ENCODE measurements at places on chromosomes 2 and 18.

DNA sequence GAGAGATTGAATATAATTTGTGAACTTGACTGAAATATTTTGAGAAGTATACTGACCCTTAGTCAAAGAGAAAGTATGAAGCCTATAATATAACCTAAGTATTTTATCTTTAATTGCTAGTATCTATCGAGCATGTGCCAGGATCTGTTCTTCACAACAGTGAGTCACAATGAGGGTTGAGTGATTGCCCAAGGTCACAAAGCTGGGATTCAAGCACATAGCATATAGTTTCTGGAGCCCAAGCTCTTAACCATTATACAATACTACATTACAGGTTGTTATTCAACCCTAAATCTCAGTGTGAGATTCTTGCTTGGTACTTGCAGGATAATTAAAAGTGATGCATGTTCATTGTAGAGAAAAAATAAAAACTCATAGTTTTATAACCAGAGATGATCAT, 97.2 kb downstream of the RAB3GAP1 start:
- no peak for DNase-seq

GRCh38 chr2:238897911-238898311, 50.0 kb downstream of the TWIST2 start:
- no peak for DNase-seq

DNA sequence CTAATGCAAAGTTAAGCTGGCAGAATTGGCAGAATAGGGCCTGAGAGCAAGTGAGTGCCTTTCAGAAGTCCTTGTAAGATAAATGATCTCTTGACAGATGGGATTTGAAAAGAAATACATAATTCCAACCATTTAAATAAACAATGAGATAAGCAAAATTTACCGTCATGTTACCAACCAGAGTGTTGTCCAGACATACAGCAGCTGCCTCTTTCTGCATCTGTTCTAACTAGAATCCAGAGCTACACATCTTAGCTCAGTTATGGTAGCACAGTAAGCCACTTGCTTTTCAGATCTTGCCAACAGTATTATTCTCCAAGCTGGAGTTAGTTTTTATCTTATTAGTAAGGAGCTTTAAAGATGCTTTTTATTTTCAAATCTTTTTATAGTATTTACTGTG, 179.6 kb downstream of the BARD1 start:
- no peak for DNase-seq

DNA sequence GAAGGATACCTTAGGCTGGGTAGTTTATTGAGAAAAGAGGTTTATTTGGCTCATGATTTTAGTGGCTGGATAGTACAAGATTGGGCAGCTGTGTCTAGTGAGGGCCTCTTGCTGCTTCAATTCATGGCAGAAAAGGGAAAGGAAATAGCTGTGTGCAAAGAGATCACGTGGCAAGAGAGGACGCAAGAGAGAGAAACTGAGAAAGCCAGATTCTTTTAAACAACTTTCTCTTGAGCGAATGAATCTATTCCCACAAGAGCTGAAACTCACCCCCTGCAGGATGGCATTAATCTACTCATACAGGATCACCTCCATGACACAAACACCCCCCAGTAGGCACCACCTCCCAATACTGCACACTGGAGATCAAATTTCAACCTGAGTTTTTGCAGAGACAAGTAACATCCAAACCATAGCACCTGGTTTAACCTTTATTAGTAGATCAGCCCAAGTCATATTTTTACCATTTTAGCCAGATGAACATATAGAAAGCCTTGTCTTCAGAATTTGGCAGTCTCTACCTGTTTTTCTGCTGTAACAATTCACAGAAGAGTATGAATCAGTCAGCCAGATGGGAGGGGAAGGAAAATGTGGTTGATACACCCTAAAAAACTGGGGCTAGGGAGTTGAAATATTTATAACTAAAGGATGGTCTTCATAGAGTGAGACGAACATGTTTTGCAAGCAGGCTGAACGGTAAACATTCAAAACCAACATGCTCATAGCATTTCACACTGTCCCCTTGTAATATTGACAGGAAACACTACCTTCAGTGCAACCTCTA, 73.9 kb upstream of the NCKAP5 start:
- DNase-seq = no peak

GRCh38 chr2:100246163-100247145, 75.8 kb downstream of the LONRF2 start:
- no peak for DNase-seq

DNA sequence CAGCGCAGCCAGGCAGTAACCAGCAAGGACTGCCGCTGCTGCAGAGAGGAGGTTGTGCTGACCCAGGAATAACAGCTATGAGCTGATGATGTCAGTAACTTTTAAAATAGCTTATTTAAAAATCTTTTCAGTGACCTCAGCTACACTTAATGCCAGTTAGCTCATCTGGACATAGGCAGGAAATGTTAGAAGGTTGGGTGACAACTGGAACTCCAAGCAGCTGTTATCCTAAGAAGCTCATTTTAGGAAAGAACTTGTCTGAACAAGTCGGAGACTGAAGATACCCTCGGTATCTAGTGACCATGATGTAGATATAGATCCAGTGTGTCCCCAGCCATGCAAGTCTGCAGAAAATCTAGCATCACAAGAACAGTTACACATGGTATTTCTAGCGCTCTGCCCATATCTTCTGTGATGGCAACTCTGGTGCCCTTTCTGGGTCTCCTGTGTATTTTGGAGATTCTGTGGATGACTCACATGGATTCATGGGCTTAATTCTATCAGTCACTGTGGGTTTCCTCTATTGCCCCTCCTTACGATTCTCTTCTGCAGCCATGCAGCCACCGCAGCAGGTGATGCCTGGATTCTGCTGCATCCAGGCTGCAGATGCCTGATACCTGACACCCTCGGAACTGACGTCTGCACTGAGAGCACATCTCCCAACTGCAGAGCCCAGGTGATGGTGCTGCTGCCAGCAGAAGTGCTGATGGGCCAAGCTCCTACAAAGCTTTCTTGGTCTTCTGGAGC, 19.8 kb upstream of the PLEK start:
- no peak for DNase-seq

DNA sequence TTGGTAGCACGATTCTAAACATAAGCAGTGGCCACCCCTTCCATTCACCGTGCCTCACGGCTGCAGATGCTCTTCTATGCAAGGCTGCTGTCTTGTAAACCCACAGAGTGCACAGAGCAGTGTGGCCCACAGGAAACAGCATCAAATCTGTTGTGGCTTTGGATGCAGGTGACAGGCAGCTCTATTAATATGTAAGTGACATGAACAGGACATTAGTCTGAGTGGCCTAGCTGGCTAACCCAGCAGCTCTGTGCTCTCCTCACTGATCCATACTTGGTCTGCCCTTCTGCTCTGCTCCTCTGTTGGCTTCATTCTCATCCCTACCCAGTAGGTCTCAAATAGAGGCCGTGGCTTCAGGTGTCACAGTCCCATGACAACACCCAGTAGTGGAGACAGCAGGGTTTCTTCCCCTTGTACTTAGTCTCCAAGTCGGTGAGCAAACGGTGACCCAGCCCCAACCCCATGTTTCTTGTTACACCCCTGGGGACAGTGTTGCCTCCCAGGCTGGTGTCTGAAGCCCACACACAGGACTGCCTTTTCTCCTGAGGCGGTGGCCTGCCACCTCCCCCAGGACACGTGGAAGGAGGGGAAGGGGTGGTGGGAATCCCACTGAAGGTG, 5.8 kb downstream of the SH3RF3 start:
- no peak for DNase-seq

- peak; percentile 77 for DNase-seq
Observed at GRCh38 chr2:95389245-95390119, 13.0 kb upstream of the FAHD2A start.

DNA sequence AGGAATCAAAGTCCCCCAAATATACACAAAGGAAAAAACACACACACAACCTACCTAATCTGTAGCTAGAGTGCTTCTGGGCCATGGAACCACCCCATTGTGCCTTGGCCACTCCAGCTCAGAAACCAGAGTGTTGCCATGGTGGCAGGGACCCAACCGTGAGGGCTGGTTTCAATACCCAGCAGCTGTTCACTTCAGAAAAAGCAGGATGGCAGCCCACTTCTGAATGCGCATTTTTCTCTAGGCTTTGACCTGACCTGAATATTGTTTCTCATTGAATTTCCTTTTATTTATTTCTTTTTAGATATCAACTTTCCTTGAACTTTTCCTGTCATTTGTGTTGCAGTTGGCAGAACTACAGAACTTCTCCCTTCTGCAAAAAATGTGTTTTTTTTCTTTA, 43.0 kb upstream of the EHBP1 start:
- no peak for DNase-seq

DNA sequence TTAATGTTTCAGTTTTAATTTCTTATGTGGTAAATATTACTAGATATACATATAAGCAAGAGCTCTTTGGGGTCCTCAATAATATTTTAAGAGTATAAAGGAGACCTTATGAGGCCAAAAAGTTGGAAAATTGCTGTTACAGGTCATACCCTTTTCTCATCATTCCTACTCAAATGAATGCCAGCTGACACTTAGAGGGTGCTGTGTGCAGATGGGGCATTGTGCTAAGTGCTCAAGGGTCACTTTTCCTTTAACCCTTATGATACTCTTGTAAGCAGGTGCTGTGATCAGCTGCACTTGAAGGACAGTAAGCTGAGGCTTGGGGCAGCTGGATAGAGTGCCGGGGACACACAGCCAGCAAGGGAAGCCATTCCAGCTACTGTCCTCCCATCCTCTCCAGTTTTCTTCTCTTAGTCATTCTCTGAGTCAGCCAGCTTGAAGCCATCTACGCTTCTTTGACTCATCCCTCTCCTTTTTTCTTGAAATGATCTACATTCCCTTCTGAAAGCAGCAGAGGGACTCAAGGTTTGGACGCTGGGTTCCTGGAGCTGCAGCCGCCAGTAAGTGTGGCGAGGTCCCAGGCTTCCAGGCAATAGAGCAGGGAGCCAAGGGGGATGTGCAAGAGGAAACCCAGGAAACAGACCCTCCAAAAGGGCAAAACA, 42.0 kb upstream of the CREB1 start:
- DNase-seq = no peak

- no peak for DNase-seq
Observed at GRCh38 chr2:167692936-167693335, 554.5 kb downstream of the STK39 start.

GRCh38 chr2:175461839-175462238, 280.3 kb upstream of the ATP5MC3 start:
- DNase-seq = no peak

DNA sequence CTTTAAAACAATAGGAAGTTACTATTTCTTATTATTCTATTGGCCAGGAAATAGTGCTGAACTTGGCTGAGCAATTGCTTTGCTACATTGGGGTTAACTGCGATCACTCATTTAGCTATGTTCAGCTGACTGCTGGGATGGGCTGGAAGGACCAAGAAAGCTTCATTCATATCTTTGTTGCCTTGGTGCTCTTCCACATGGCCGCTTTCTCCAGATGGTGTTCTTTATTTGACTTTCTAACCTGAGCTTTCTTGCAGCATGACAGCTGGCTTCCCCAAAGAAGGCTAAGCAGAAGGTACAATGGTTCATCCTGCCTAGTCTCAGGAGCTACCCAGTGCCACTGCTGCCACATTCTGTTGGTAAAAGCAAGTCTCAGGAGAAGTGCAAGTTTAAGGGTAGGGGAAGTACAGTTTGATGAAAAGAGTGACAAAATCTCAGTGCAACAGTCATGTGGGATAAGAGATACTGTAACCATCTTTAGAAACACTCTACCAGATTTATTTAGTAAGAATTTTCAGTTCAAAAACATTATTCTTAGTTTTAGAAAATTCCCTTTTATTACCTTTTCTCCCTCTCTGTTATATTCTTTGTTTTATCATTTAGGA, 180.6 kb upstream of the RBMS1 start:
- DNase-seq = no peak

DNA sequence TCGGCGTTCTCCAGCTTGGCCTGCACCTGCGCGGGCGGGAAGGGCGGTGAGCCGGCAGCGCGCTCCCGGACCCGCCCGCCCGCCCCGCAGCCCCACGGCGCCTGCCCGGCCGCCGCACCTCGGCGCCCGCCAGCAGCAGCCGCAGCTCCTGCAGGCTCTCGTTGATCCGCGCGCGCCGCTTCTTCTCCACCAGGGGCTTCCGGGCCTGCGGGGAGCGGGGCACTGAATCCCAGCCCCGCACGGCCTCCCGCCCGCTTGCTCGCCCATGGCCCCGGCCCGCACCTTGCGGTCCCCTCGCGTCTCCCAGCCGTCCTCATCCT, 335 bp downstream of the HES6 start:
- DNase-seq = no peak

GRCh38 chr2:44351676-44352075, 9.6 kb downstream of the PREPL start:
- no peak for DNase-seq

DNA sequence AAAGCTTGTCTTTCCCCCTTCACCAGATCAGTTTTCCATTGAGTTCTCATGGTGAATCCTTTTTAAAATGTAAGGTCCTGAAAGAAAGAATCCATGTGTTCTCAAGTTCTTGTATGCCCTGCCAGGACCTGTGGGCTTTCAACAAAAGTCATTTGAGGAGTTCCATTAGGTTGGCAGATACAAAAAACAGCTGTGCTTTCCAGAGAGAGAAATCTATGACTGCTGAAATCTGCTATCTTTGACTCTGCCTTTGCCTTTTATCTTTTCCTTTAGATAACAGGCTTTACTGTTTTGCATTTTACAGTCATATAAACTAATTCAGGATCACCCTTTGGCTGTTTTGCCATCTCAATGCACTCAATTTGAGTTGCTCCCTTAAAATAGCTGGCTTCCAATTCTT, 59.7 kb downstream of the CXCR4 start:
- DNase-seq = no peak

DNA sequence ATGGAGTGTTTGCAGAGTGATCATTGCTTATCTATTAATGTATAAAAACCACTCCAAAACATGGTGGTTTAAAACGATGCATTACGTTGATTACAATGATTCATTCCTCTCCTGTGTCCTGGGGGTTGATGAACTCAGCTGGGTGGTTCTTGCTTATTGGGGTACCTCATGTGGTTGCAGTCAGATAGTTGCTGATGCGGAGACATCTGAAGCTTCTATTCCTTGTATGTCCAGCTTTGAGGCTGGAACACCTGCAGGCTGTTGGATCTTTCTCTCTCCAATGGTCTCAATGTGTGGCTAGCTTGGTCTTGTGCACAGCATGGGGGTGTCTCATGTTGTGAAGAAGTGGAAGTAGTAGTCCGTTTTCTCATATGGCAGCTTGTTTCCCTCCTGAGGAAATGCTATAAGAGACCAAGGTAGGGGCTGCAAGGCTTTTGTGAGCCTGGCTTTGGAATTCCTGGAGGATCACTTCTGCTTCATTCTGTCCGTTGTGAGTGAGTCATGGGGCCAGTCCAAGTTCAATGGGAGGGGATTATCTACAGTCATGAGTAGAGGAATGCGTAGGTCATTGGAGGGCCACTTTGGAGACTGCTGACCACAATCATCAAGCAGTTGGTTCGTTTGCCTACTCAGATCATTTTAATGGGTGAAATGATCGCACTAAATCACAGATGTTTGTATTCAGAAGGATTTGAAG, 601.0 kb downstream of the SLC4A3 start:
- DNase-seq = no peak

DNA sequence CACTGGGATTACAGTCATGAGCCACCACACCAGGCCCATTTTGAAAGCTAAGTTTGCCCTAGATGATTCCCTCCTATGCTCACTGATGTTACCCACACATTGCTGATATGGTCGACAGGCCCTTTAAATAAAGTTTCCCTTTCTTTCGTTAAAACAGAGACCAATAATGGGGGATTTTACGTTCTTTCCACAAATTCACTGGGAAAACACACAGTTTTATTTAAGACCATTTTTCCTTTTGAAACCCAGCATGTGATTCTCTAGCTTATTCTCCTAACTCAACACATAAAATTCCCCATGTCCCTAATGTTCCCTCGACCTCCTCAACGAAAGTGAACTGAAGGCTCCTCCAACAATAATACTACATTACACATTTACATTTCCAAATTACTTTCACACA, 223.2 kb downstream of the ANAPC1 start:
- no peak for DNase-seq

Measured in GM19239 (cell line).